ENCODE measurements at places on chromosomes 2 and 18.
A peak's percentile ranks its signal among the peaks of the same experiment; 100 is the strongest.

- no peak for DNase-seq
Measured at GRCh38 chr2:33262097-33262496, 214.4 kb upstream of the RASGRP3 start.

DNA sequence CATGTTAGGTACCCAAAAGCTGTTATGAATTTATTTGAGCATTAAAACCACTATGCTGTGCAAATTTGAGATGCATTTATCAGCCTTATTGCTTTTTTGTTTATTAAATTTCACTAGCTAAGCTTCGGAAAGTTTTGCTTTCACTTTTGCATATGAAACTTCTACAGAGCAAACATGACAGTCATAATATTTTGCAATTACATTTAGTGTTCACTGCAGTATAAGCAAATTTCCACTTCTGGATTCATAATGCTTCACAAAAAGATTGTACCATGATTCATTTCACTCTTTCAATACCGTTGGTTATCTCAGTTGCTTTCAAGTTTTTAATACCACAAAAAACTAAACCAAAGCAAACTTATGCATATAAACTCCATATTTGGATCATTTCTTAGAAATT, 228.7 kb upstream of the SLC8A1 start:
- no peak for DNase-seq

DNA sequence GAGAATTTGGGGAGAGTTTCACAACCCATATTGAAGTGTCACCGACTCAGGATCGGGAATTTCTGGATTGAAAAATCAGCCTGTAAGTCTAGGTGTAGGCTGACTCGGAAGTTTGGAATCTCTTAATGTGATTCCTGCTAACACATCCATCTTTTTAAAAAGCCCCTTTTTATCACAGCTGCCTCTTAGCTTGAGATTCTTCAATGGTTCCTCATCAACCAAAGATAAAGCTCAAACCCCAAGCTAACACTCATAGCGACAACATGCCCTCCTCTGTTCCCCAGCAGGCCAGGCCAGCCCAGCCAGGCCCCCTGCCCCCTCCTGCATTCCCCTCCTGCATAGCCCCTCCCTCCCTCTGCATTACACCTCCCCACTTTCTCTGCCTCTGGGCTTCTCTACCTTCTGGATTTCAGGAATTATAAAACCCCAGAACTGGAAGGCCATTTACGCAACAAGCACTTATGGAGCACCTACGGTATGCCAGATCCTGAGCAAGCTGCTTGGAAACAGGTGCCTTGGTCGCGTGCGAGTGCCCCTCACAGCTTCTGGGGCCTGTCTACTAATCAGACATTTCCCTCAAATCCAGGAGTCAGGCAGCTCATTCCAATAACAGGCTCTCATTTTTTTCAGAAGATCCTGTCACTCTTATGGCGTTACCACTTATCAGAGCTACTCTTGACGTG, 63.4 kb downstream of the EMX1 start:
- DNase-seq: no peak

DNA sequence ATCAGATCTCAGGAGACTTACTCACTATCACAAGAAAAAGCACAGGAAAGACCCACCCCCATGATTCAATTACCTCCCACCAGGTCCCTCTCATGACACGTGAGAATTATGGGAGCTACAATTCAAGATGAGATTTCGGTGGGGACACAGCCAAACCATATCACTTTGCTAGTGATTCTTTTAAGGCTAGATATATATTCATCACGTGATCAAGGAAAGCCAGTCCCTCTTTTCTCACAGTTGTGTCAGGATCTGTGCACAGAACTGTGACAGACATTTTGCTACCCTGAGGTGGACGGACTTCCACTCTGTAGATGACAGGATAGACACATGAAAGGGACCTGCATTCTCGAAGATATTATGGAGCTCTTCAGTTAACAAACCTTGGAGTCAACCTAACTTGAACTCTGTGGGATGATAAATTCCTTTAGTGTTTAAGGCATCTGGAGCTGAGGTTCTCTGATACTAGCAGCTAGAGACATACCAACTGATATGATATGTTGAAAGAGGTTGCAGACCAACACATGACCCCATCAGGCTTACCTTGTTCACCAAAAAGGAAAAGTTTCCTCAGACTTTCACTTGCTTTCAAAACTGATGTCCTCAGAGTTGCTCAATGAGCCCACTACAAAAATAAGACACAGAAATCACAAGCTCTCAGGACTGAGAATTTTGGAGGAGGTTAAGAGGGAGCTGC, 66.3 kb upstream of the SCG2 start:
- no peak for DNase-seq

GRCh38 chr2:217947383-217948350, 55.1 kb downstream of the TNS1 start:
- DNase-seq: peak; percentile 56

DNA sequence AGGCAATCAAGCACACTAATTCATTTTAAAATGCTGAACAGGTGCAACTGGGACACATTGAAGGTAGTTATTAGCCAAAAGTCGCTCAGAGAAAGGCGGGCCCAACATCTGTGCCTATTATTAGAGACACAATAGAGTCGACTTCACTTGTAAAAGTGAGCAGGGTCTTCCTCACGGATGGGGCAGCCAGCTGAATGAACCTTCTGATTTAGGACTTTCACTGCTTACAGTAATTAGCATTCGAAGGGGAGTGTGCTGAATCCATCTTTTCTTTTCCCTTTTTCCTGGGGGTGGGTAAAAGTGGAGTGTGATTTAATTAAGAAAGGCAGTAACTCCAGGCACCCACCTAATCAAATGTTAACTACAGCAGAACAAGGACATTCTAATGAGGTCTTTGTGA, 677.7 kb downstream of the DCDC2C start:
- DNase-seq: no peak

DNA sequence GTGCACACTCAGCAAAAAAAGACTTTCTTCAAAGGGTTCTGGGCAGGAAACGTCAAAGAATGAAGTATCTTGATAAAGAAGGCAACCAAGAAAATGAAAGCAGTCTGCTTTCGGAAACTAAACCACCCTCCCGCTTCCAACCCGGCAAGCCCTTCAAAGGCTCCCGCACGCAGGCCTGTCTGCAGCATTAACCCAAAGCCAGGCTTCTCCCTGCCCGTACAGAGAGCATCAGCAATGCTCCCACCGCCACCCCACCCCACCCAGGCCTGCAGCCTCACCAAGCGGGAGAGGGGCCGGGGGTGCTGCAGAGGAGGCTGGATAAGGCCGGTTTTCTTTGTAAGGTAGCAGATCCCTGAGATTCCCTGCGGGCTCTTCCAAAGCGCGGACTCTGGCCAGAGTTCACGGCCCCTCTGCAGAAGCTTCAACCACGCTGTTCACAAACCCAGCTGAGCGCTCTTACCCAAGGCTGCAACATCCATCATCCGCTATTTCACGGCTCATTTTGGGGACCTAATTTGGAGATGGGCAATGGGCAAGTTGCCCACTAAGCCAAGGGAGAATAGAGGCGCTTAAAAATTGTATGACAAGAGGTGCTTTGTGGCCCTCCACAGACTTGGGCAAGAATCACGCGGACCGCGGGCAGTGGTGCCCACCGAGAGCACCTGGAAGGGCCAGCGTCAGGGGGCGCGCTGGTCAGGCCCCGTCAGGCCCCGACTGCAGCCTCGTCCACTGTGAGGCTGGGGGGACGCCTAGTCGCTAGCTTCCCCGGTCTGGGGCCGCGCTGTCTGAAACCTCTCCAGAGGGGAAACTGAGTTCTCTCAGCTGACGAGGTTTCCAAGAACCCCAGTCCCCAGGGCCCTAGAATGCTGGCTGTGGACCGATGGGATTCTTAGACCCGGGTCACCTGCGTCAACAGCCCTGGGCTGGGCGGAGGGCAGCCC, 225.4 kb upstream of the ID2 start:
- no peak for DNase-seq

All from thyroid gland (tissue), 4 donors.